Caudate nucleus (tissue), 63 donors: ENCODE measurements at places on chromosomes 6 and 20.

DNA sequence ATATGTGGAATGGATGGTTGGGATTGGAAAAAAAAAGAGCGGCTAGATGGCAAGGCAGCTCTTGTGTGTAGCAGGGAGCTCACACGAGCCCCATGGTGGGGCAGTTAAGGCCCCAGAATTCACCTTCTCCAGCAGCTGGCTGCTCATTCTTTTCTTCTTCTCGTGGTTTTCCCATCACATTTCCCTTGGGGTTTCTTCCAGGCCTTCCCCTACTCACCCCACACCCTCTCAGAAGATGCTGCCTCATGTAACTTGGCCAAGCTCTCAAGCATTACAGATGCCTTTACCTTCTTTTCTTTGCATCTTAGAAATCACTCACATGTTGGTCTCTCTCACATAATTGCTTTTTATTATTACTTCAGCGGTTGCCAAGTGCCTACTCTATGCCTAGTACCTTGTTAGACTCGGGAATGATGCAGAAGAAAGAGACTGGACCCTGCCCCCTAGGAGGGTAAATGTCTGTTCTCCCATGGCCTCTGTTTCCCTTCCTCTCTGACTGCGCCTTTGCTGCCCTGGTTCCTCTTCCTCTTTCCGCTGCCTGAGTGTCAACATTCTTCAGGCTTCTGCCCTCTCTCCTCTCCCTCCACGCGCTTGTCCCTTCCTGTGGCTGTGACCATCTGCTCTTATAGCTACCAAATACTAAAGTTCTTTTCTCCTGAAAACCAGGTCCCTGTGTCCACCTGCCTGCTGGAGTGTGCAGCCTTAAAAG is 28.6 kb downstream of the PPARD start:
- no peak for DNase-seq

GRCh38 chr6:97147421-97147820 is 135.6 kb downstream of the MMS22L start:
- no peak for DNase-seq

GRCh38 chr6:36975231-36976006 is 10.6 kb downstream of the MTCH1 start:
- DNase-seq: no peak

- DNase-seq: peak; percentile 66
These were observed 143.4 kb downstream of the ADGRB3 start for GRCh38 chr6:68778356-68779020.

- DNase-seq: no peak
These were observed 327.5 kb downstream of the NRN1 start for GRCh38 chr6:5679270-5679669.

- DNase-seq: no peak
These were observed 10.6 kb downstream of the CTCFL start for GRCh38 chr20:57514273-57514751.

DNA sequence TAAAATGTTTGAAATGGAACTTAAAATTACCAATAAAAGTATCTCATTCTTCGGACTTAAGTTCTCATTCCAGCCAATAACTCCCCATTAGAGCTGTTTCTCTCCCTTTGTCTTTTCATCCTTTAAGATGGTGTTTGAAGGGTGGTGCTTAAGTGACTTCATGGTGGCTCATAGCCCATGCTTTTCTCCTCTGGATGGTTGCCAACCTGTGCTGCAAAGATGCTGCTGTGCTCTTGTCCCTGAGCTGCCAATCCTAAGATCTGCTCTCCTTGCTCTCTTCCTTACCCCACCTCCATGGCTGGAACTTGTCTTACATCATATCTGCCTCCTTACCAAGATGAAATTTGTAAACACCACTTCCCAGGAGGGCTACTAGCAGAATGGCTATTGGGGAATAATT is 31.6 kb upstream of the PNRC1 start:
- DNase-seq: no peak

- no peak for DNase-seq
These were observed 230.2 kb downstream of the PTPRK start for GRCh38 chr6:128290221-128290620.

- no peak for DNase-seq
These were observed 79.5 kb downstream of the CYP39A1 start for GRCh38 chr6:46573140-46573539.
